ENCODE measurements at places on chromosomes 6 and 20.

DNA sequence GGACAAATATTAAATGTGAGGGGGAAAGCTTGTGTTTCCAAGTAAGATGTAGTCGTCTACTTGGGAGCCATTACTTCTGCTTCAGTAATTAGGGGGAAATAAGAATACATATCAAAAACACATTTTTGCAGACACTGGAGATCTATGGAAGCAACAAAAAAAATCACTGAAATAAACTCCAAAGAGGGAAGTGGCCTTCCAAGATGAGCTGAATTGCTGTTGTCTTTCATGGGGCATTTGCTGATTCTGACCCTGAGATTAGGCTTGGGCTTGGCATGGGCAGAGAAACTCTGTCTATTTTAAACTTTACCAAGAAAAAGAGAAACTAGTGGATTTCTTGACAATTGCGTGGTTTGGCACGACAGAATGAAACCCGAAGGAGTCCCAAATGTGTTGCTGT is 120.1 kb downstream of the MAP3K5 start:
- DNase-seq, result no peak

DNA sequence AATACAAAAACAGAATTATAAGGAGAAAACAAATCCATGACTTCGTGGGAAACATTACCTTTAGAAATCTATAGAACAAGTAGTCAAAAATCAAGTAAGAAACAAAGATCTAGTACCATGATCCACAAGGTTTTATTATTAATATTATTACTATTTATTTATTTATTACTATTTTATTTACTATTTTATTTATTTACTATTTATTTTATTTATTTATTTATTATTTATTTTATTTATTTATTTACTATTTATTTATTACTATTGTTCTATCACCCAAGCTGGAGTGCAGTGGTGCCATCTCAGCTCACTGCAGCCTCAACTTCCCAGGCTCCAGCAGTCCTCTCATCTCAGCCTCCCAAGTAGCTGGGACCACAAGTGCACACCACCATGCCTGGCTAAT is 13.5 kb upstream of the ELMO2 start:
- no peak for DNase-seq

GRCh38 chr20:5510446-5510845 is 193.7 kb upstream of the PROKR2 start:
- no peak for DNase-seq

GRCh38 chr6:135604035-135604860 is 106.7 kb upstream of the AHI1 start:
- DNase-seq, result no peak

GRCh38 chr6:119348096-119348747 is 1.3 kb downstream of the MAN1A1 start:
- no peak for DNase-seq

DNA sequence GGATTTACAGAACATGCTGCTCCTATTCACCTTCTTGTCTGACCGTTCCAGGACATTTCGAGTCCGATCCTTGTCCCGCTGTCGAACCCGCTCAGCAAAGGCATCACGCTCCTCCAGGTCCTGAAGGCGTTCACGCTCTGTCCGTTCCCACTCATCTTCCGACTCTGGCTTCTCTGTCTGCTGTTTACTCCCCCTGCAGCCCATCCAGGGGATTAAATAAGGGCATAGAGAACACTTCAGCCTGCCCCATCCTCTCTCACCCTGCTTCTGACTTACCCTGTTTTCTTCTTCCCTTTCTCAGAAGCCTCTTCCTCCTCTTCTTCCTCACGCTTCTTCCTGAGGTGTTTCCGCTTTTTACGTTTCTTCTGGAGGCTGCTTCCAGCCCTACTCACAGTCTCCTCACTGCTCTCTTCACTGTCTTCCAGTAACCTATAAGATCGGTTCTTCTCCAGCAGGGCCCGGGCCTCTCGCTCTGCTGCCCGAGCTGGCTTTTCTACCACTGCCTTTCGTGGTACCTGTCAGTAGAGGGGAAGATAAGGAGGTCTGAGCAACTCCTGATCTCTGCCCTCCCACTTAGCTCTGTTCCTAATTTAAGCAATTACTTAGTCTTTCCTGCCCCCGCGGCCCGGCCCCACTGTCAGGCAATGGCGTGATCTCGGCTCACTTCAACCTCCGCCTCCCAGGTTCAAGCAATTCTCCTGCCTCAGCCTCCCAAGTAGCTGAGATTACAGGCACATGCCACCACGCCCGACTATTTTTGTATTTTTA is 1.9 kb downstream of the DHX16 start:
- DNase-seq, result no peak

DNA sequence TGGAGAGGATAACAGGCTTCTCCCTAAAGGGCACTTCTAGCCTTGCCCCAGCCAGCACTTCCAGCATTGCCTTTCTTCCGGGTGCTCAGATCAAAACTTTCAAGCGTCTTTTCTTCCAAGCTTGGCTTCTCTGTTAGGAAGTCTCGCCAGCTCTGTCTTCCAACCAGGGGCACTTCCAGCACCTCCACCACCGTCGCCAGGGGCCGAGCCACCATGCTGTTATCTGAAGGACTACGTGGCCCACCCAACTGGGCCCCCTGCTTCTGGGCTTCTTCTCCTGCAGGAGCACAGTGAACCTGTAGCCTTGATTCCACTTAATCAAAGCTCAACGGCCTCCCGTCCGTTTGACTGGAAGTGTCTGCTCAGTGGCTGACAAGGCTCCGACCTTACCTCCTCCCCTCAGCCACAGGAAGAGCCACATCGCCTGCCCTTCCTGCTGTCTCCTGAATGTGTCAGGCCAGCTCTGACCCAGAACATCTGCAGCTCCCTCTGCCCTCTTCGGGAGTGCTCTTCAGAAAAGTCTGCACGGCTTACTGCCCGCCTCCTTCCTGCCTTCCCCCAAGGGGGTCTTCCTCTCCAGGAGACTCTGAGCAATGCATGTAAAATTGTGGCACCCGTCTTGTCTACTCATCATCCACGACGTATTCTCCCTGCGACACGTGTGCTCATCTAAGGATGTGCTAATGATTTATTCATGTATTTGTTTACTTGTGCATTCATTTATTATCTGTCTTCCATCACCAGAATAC is 527.0 kb downstream of the CDH26 start:
- no peak for DNase-seq

DNA sequence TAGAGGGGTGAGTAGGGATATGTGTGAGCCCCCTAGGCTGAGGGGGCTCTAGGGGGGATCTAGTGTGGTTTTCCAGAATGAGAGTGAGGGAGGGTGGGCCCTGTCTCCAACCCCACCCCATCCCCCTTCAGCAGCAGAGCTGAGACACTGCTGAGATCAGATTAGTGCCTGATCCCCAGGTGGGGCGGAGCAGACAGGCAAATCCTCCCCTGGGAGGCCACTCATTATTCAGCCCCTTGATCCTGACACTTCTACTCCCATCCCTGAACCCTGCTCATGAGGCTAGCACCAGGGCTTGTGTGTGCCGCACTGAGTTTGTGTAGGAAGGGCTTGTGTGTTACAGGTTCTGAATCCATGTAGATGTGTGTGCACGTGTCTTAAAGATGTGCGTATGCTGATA is 42.5 kb downstream of the SPDEF start:
- DNase-seq, result no peak

DNA sequence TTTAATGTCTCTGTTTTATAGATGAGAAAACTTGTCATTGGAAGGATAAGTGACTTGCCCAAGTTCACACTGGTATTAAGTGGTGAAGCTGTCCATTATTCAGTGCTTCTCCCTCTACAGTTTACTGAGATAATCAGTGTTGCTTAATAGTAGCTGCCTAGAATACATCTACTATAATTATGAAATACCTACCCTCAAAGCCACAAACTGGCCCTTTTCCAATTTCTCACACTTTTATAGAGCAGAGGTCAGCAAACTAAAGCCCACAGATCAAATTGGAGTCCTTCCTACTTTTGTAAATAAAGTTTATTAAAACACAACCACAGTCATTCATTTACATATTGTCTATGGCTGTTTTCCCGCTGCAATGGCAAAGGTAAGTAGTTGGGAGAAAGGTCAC is 73.5 kb downstream of the EYS start:
- no peak for DNase-seq

DNA sequence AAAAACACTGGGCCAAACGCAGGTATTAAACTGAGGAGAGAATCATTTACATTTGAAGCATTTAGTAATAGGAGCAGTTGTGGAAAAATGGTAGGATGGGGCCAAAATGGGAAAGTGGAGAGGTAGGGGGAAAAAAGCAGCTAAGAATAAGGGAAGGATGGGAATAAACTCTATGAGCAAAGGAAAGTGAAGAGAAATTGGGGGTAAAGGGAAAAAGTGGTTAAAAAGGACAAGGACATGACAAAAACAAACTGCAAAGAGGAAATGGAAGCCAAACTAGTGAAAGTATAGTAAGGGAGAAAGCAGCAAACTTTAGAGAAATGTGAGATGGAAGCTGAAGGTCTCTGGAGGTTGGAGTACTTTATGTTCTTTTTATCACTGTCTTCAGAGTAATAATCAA is 6.2 kb upstream of the ZSCAN16 start:
- no peak for DNase-seq

GRCh38 chr20:47727909-47728361 is 57.3 kb downstream of the SULF2 start:
- no peak for DNase-seq

Measured in stimulated activated CD8-positive, alpha-beta memory T cell treated with anti-CD3 and anti-CD28 coated beads, Interleukin-4, amount 100 ng/mL, for 1 hour (primary cell).